SJSA1 (cell line): ENCODE measurements at places on chromosomes 4 and X.
A peak's percentile ranks its signal among the peaks of the same experiment; 100 is the strongest.

GRCh38 chr4:153039542-153040185 is 103.5 kb downstream of the FHDC1 start:
- no peak for DNase-seq

DNA sequence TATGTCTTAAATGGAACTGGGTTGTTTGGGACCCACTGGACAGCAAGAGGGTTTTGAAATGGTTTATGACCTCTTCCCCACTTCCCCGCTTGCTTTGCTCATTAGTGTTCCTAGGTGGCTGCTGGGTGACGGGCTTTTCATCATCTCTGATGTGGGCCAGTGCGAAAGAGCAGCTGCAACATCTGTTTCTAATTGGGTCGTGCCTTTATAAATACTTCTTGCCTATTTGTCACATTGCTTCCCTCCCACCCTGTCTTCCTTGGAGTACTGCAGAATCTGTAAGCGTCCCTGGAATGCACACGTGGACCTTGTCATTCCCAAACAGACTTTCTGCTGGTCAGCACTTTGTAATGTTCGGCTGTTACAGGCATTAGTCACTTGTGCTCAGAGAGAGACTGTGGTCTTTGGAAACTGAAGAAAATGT is 35.2 kb downstream of the SEPTIN11 start:
- DNase-seq: peak; percentile 95

DNA sequence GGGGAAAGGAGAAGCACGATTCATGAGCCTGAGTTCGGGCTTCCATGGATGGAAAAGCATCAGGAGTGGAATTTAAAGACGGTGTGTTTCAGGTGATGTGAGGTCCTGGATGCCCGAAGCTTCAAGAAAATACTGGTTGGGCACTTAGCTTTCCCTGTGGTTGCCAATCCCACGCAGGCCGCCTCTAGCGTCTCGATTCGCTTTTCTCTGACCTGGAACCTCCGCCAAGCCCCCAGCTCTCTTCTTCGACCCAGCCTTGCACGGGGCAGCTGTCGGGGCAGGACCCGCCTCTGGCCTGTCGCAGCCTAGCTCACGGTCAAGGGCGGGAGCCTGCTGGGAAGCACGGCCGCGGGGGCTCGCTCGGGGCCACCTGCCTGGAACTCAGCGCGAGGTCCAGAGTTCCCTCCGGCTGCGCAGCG is 308 bp upstream of the TLR2 start:
- DNase-seq: no peak

DNA sequence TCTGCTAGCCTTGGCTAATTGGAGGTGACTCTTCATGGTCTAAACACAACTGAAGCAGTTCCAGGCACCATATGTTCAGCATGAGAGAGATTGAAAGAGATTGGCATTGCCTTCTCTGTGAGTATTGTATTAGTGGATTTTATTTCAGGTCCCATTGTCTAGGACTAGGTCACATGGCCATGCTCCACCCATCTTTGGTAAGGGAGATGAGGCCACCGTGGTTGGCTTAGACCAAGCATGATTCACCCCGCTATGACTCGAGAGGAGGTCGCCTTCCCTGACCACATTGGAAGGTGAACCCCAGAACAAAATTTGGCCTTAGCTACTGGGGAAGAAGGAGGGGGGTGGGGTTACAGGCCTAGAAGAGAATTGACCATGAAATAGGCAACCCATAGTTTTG is 109.9 kb upstream of the BCOR start:
- peak; percentile 2 for DNase-seq

DNA sequence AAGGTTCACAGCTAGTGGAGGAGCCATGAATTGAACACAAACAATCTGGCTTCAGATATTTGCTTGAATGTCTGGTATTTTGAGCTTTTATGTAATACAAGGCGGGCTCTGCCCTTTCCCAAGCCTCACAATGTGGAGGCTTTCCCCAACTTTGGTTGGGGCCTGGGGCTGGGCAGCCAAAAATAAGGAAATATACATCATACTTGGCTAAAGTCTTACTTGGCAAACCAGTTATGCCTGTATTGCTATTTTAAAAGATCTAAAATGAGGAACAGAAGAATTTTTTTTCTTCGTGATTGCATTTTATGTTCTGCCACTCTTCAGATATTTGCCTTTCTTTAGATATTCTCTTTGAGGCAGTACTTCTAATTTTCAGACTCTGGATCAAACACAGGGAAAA is 26.1 kb downstream of the ARFIP1 start:
- DNase-seq: no peak

DNA sequence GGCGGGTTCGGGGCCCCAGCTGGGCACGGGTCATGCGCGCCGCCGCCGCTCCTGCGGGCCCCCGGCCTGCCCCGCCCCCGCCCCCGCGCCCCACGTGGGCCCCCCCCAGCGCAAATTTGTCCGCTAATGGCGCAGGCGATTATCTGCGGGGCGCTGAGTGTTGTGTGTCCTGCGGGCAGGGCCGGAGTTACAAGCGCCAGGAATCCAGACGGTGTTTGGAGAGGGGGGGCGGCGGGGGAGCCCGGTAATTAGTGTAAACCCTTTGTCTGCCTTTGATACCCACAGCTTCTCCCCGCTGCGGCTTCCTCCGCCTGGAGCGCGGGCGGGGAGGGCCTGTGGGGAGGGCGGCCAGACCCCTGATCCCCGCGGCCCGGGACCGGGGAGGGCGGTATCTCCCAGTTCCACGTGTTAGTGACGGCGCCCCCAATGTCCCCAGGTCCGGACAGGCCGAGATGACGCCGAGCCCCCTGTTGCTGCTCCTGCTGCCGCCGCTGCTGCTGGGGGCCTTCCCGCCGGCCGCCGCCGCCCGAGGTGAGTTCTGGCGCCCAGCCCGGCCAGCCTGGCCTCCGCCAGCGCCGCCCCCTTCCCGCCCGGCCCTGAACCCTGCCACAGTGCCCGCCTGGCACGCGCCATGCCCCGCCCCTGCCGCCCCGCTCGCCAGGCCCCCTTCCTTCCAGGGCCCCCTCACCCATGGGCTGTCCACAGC is 761 bp downstream of the FGFRL1 start:
- no peak for DNase-seq

DNA sequence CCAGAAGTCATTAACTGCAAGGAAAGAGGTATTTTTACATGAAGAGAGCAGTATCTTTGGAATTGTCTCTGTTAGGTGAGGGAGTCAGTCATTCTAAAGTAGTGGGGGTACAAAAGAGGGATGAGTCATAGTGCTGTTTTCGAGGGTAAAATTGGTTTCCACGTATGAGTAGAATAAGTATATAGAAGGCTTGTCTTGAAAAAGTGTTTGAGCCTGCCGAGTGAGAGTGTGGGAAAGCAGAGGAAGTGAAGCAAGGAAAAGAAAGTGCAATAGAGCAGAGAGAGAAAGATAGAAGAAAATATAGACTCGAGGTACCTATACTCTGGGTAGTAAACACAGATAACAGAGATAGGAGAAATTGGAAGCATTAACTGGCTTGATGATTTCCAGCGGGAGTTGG is 696.4 kb downstream of the DMD start:
- no peak for DNase-seq

GRCh38 chrX:46722742-46723568 is 36.0 kb downstream of the SLC9A7 start:
- no peak for DNase-seq

DNA sequence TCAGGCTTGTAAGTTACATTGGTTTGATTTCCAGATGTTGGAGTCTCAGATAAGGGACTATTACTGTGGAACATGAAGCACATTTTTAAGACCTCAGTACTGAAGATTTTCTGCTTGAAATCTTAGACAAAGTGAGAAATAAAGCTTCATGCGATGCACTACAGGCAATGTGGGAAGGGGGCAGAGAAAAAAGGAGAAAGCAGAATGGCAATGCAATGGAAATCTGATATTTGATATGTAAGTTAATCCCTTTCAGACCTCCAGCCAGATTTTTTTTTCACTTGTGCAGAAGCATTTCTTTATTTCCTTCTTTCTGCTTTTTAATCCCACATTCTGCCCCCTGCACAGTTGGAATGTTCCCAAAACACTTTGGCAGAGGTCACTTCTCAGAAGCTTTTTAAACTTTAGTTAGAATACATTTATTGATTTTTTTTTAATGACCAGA is 174.3 kb downstream of the ADGRL3 start:
- no peak for DNase-seq

DNA sequence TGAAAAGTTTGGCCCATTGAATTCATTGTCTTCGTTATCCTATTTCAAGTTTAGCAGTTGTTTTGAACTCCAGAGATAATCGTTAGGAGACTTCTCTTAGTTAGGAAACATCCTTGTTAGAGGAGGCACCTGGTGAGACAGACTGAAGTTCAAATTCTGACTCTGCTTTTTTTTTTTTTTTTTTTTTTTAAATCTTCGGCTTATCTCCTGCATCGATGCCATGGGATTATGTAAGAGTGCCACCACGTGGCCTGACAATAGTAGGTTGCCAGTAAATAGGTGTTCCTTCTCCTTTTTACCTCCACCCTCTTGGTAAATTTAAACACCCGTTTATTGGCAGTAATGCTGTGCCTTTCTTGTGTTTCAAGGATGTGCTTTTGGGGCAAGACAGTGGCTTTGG is 149.3 kb downstream of the SOWAHB start:
- peak; percentile 57 for DNase-seq

DNA sequence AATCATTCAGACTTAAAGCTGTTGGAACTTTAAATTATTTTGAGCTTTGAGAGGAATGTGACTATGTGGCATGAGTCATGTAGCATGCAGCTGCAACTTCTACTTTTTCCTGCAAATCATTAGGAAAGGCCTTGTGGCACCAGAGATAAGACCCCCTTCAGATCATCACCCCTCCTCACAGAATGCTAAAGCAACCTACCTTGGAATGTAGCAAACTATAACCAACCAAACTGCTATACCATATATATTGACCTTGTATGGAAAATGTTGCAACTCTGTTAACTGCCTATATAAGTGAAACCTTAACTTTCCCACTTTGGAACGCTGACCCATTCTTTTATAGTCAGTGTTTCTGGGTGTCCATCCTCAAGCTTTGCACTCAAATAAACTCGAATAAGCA is 32.0 kb downstream of the ATXN3L start:
- no peak for DNase-seq

DNA sequence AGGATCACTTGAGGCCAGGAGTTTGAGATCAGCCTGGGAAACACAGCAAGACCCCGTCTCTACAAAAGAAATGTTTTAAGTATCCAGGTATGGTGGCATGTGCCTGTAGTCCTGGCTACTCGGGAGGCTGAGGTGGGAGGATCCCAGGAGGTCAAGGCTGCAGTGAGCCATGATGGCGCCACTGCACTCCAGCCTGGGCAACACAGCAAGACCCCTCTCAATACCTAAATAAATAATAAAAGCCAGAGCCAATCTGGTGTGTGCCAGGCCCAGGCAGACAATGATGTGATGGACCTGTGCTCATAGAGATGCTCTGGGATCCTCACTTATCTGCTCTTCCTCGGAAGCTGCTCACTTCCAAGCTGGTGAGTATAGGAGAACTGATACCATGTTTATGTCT is 18.2 kb upstream of the SASH3 start:
- no peak for DNase-seq

- no peak for DNase-seq
Observed at GRCh38 chr4:26931451-26931850, 70.8 kb downstream of the STIM2 start.

DNA sequence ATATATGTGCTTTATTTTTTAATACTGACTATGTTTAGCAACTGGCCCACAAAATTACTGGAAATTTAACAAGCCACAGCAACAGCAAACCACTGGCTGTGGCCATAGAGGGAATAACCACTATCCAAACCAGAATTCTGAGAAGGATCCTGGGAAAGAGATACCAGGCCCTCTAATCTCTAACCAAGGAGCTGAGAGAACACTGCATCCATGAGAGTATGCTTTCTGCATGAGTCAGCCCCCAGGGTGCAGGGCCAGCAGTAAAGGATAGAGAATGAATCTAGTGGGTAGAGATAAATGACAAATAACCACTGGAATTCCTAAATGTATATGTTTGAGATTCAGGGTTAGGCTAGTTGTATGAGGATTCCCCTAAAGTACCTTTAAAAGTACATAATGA is 221.8 kb downstream of the KIT start:
- no peak for DNase-seq

- DNase-seq: peak; percentile 2
Observed at GRCh38 chr4:16573739-16574138, 324.7 kb downstream of the LDB2 start.

DNA sequence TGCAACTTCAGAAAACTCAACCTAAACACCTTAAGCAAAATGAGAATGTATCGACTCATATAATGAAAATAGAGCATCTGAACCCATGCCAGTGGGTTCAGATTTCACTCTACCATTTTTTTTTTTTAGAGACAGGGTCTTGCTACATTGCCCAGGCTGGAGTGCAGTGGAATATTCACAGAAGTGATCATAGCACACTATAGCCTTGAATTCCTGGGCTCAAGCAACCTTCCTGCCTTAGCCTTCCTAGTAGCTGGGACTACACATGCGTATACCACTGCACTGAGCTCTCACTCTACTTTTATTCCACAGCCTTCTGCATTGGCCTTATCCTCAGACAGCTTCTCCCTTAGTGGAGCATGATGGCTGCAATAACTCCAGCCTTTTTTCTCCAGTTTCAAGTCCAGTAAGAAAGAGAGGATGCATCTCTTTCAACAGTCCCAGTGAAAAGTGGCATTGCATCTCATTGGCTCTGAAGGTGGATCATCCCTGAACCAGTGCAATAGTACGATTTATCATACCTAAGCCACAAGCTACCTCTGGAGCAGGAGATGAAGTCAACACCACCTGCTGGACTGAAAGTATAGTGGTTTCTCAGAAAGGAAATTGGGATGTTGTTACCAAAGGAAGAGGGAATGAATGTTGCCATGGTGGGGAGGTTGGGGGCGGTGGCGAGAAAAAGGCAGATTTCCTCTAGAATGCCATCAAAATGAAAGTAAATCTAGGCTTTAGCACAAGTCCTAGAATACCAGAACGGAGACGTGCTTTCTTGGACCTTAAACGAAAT is 2.0 kb upstream of the SOD3 start:
- DNase-seq: no peak
